ENCODE measurements at places on chromosomes 7 and 10.

GRCh38 chr10:46542567-46543465 is 13.6 kb downstream of the GPRIN2 start:
- no peak for DNase-seq

- no peak for DNase-seq
These were observed 4.4 kb downstream of the SPRN start for GRCh38 chr10:133420028-133420427.

DNA sequence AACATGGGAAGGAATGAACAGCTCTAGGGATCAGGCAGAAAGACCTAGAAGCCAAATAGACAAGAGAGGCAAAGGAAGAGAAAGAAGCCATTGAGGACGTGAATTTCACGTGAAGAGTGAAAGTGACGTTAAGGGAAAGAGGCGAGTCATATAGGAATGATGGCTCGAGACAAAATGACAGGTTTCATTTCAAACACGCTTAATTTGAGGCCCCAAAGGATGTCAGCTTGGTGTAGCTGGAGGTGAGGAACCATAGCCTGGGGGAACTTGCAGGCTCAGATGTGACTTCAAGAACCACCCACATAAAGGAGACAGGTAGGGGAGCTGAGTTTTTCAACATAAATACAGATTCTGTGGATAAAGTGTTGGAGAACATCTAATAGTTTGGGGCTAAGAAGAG is 84.3 kb upstream of the ATP6V0A4 start:
- DNase-seq = no peak

DNA sequence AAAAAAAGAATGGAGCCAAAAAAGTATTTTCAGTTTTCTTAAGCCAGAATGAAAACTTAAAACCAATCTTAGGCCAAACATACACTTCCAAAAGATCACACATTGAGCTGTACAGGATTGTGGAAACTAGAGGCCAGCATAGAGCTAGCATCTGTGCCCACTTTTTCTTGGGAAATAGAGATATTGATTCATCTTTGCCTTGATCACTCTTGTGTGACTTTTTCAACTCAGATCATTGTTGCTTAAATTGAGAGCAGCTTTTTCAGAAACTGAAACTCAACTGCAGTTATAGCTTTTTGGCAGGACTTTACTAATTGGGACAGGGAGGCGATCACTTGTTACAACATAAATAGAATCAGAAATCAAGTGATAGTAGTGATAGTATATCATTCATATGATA is 132.2 kb downstream of the PRKG1 start:
- no peak for DNase-seq

GRCh38 chr10:100362570-100363496 is 15.8 kb downstream of the SCD start:
- DNase-seq = no peak

GRCh38 chr10:73867871-73868631 is 6.3 kb downstream of the CAMK2G start:
- no peak for DNase-seq

GRCh38 chr7:132499065-132499464 is 77.2 kb downstream of the PLXNA4 start:
- DNase-seq = no peak
